Anterior cingulate cortex (tissue), 58 donors: ENCODE measurements at places on chromosomes 16 and 17.

DNA sequence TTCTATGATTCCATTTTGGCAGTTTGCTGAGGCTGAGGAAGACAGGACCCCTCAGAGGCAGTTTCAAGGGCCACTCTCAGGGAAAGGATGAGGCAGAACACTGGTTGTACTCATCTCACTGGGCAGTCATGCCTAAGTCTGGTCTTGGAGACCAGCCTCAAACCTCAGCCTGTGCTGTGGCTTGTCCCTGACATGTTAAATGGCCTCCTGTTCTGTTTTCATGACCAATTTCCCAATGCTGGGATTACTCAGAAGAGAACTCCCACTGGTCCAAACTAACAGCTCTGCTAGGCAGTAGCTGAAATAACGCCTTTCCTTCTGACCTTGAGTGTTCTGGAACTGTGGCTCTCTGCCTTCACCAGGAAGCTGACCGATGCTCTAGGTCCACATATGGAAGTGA, 8.4 kb upstream of the SPDYE4 start:
- no peak for DNase-seq

GRCh38 chr16:63135069-63135468, 1098.8 kb upstream of the CDH8 start:
- DNase-seq = no peak

DNA sequence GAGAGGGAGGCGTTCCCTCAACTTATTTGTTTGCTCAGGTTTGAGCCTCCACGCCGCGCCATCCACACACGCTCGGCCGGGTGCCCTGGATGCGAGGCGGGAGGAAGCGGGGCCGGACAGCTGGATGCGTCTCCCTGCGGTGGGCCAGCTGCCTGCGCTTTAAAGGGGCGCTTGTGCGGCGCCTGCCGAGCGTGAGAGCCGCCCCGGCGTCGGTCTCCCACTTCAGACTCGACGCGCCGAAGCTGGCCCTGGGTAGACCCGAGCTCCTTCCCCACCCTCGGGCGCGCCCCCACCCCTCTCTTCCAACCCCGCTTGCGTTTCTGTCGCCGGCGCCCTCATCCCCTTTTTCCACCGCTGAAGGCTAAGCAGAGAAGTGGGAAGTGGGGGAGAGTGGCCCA, 527 bp upstream of the CHAD start:
- DNase-seq = no peak

DNA sequence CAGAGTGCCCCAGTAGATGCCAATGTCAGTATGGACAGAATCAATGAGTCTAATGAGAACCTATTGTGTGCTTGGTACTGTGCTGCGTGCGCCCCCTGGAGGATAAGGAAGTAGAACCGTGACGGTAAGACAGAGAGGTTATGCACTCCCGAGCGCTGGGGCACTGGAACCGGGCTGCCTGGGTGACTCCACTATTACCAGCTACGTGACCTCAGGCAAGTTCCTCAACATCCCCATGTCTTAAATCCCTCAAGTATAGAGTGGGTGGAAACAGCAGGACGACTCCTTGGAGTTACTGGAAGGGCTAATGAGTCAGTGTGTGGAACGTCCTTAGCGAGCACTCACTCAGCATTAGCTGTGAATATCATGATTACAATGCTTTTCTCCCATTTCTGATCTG, 16.2 kb downstream of the CHST4 start:
- no peak for DNase-seq

GRCh38 chr16:89552329-89552728, 8.2 kb upstream of the RPL13 start:
- no peak for DNase-seq

DNA sequence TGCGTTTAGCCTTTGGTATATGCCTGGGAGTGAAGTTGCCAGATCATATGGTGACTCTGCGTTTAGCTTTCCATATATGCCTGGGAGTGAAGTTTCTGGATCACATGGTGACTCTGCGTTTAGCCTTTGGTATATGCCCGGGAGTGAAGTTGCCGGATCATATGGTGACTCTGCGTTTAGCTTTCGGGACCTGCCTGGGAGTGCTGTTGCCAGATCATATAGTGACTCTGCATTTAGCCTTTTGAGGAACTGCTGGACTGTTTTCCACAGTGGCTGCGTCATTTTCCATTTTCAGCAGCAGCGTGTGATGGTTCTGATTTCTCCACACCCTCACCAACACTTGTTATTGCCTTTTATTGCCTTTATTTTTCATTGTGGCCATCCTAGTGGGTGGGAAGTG, 73.0 kb downstream of the OR1D5 start:
- no peak for DNase-seq

DNA sequence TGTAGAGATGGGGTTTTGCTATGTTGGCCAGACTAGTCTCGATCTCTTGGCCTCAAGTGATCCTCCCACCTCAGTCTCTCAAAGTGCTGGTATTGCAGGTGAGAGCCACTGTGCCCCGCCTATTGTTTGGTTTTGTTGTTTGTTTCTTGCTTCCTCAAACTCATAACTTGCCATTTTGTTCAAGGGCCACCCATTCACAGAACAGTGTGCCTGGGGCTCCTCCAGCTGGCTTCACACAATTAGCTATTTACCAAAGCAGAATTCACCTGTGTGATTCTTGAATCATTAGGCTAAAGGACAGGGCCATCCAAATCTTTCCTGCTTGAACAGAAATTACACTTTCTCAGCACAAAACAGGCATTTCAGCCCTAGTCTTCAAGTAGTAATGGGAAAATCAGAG, 7.2 kb downstream of the ABHD15 start:
- DNase-seq = no peak

GRCh38 chr17:68491381-68492231, 20.6 kb upstream of the PRKAR1A start:
- DNase-seq = no peak

DNA sequence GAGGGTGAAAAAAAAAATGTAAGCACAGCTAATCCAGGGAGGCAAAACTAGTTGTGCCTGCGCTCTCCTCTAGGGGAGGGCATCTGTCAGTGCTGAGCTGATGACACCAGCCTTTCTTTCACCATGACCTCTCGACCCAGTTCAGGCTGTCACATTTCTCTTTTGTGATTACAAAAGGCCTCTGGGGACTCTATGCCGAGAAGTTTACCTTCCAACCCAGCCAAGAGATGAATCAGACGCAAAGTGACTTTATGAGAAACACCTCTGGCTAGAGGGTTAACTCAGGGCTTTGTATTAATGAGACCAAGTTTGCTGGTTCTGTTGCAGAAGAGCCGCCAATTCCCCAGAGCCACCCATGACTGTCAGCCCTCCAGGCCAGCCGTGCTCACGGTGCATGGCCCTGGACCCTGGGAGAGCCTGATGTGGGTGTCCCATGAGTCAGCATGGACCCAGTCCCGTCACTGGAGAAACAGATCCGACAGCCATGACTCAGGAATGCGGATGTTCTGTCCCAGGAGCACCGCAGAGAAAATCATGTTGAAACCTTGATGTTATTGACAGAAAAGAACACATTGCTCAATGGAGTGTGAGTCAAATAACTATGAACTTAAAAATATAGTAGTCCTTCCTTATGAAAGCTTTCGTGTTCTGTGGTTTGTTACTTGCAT, 437.2 kb downstream of the HS3ST3B1 start:
- DNase-seq = no peak

- no peak for DNase-seq
Observed at GRCh38 chr16:67100569-67101310, 9.0 kb upstream of the PHAF1 start.

DNA sequence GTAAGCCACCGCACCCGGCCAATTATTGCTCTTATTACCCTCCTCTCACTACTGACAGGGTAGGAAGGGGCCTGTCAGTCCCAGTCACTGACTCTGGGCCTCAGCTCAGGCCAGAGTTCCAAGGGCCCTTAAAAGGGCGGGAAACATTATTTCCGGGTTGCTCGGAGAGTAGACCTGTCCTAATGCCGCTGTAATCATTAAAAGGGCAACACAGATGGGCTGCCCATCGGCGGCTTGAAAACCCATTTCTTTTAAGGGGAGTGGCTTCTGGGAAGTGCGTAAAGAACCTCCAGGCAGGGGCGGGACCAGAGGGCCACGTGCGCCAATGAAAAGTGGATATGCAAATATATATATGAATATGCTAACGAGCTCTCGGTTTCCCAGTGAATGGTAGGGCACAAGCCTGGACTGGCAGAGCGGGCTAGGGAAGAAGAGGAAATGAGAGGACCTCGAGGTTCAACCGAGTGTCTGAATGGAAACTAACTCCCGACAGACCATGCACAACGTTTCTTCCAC, 26.6 kb downstream of the PIPOX start:
- DNase-seq = no peak

DNA sequence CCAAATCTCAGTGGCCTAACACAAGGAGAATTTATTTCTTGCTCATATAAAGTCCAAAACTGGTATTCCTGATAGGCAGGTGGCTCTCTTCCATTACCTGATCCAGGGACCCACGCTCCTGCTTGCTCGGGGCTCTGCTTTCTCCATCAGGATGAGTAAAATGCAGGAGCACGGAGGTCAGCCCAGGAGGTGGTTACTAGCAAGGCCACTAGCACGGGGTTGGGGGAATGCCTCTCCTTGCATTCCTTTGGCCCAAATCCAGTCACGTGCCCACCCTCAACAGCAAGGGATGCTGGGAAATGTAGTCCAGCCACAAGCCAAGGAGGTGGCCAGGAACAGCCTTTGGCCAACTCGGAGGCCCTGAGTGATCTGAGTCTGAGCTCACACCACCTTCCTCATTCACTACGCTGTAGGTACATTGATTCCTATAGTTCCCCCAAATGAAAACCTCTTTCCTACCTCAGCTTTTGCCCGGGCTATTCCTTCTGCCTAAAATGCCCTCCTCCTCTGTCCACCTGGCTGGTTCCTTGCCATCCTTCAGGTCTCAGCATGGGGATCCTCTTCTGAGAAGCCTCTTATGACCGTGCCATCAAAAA, 38.3 kb upstream of the HAPSTR1 start:
- DNase-seq = peak; percentile 18

DNA sequence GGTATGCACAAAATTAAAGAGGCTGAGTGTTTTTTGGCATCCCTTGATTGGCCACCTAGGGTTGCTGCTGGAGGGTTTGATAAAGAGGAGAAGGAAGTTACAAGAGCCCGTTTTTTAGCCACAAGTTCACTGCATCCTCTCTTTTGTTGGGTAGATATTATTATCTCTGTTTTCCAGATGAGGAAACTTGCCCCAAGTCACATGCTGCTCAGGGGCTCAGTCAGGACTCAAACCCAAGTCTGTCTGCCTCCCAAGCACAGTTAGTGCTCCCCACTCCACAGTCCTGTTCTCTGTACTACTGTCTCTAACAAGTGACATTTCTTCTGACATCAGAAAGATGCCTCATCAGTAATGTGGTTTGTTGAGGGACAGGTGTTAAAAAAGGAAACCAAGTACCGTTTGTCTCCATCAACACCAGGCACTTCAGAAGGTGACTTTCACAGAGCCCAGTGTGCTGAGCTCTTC, 1.4 kb downstream of the NT5M start:
- DNase-seq = no peak

- DNase-seq = no peak
Observed at GRCh38 chr17:12053552-12053951, 32.9 kb downstream of the MAP2K4 start.

- no peak for DNase-seq
Observed at GRCh38 chr17:75030161-75030560, 16.6 kb downstream of the ATP5PD start.

- DNase-seq = no peak
Observed at GRCh38 chr16:51434567-51435198, 283.6 kb upstream of the SALL1 start.

- no peak for DNase-seq
Observed at GRCh38 chr17:81009136-81009535, 17.5 kb downstream of the CHMP6 start.

GRCh38 chr17:45284176-45285140, 22.6 kb upstream of the SPATA32 start:
- DNase-seq = peak; percentile 40

- DNase-seq = no peak
Observed at GRCh38 chr16:3487521-3488410, 7.5 kb downstream of the C16orf90 start.

DNA sequence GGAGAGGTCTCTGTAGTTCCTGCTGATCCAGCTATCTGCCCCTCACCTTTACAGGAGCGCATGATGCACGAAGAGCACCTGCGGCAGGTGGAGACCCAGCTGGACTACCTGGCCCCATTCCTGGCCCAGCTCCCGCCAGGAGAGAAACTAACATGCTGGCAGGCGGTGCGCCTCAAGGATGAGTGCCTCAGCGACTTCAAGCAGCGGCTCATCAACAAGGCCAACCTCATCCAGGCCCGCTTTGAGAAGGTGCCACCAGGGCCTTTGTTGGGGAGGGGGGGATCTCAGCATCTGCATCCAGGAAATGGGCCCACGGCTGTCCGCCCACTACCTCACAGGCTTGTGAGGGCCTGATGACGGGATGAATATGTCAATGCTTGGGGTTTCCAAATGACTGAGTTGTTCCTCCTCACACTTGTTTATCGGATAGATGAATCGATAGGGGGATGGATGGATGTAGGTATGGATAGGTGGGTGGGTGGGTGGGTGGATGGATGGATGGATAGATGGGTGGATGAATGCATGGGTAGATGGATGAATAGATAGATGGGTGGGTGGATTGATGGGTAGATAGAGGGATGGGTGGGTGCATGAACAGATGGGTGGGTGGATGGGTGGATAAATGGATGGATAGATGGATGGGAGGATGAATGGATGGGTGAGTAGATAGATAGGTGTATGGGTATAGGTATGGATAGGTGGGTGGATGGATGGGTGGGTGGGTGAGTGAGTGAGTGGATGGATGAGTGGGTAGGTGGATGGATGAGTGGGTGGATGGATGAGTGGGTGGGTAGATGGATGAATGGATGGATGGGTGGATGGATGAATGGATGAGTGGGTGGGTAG, 7.0 kb upstream of the KATNB1 start:
- no peak for DNase-seq

DNA sequence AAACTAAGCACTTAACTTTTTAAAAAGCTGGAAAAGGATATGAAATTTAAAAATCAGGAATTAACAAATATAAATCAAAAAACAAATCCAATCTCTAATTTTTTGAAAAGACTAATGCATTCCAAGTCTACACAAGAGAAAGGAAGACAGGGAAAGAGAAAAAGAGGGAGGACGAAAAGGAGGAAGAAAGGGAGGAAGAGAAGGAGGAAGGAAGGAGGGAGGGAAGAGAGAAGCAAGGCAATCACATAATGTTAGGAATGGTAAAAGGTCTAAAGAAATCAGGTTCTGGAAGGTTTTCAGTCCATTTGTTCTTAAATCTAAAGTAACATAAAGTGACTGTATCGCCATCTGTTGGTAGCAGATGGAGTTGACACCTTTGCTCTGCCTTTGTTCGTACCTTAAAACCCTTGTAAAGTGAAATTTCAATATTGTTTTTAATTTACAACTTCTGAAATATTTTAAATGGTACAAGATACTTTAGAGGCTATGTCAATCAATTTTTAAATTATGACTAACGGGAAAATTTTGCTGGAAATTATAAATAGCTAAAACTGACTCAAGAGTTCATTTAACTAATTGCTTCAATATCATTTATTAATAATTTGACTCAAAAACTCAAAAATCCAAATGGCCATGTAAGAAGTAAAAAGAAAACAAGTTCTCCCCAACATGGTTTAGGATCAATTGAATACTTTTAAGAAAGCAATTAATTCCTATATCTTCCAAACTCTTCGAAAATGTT, 20.4 kb upstream of the CDYL2 start:
- no peak for DNase-seq

GRCh38 chr17:17691468-17692263, 10.4 kb downstream of the RAI1 start:
- no peak for DNase-seq

- no peak for DNase-seq
Observed at GRCh38 chr16:17470908-17471718, at the start of gene XYLT1. XYLT1 (minus strand) TSS chr16:17470960; CDS start chr16:17470796, 164 bp downstream.
